ENCODE measurements at places on chromosomes 7 and 10. TPM values are rescaled to one million over a fixed set of nuclear protein-coding genes. Genes with fewer than 3 reads are reported as not detected.

- DNase-seq: no peak
Measured at GRCh38 chr7:148031019-148031418, 559.5 kb upstream of the C7orf33 start.

- DNase-seq: peak; percentile 74
Measured at GRCh38 chr10:29240986-29241660, 47.7 kb upstream of the LYZL1 start.

DNA sequence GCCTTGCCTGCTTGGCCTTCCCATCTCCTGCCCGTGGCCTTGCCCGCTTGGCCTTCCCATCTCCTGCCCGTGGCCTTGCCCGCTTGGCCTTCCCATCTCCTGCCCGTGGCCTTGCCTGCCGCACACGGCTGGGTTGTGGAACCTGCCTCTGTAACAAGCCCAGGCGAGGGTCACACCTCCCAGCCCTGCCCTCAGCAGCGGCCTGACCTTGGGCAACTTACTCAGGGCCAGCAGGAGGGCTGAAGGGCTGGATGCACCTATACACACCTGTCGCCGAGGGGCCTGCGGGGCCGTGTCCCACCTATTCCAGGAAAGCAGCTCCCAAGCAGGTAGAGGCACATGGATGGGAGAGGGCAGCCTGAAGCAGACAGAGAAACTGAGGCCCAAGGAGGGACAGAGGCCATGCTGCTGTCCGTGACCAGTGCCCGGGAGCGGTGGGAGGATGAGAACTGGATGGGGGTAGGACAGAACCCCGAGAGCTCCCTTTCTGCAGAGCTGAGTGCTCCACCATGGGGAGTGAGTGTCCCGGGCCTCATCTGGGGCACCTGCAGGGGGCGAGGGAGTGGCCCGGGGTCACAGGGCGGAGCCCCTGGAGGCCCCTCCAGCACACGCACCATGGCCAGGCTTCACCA, 277.6 kb downstream of the ELFN1 start:
- no peak for DNase-seq

GRCh38 chr7:92641921-92642511, 51.8 kb upstream of the FAM133B start:
- no peak for DNase-seq

GRCh38 chr7:157625973-157626742, 289.4 kb downstream of the DNAJB6 start:
- DNase-seq: no peak

DNA sequence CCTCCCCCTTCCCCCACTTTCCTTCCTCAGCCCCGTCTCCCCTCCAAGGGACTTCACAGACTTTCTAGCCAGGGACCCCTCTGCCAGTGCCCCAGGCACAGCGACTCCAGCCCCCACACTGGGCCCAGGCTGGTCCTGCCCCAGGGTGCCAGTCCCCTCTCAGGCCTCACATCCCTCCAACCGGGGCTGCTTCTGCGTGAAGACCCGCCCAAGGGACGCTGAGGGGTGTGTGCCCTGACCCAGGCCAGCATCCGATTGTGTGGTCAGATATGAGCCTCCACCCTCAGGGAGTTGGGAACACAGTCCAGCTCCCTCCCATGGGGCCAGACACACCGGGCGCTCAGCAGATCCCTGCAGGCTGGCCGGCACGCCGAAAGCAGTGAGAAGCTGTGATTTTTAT, 97.0 kb downstream of the MICALL2 start:
- DNase-seq: no peak

DNA sequence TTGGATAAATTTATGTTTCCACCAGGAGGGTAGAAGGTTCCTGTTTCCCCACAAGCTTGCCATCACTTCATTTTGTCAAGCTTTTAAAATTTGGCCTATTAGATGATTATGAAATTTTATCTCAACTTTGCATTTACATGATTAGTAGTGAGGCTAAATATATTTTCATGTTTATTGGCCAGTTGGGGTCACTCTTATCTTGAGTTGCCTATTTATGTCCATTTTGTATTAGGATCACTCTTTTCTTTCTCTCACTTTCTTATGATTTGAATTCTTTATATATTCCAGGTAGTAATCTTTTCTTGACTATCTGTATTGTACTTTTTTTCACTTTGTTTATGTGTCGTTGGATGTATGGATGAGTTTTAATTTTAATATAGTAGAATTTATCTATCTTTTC, 218.6 kb upstream of the SLC26A5 start:
- DNase-seq: no peak

- peak; percentile 34 for DNase-seq
Measured at GRCh38 chr10:14742815-14743214, 31.9 kb downstream of the FAM107B start.

GRCh38 chr10:43573250-43574000, 991 bp downstream of the ZNF239 start:
- peak; percentile 41 for DNase-seq

- peak; percentile 94 for DNase-seq
Measured at GRCh38 chr7:75055830-75056772, 17.5 kb downstream of the RCC1L start.

GRCh38 chr7:7720193-7720592, 1.8 kb upstream of the RPA3 start:
- peak; percentile 86 for DNase-seq

The PLCE1 gene
- 31.7 TPM for total RNA-seq

The VAX1 gene
- not detected for total RNA-seq

The INTS1 gene
- 16.7 TPM for total RNA-seq

The JAZF1 gene
- 12.7 TPM for total RNA-seq

The AASS gene
- 20.6 TPM for total RNA-seq

The CALML3 gene
- total RNA-seq: not detected

The MMP21 gene
- total RNA-seq: 0.18 TPM

The CBX3 gene
- 148 TPM for total RNA-seq

The CYP2W1 gene
- total RNA-seq: 0.62 TPM
